ENCODE measurements at places on chromosomes 13 and 19. TPM values are rescaled to one million over a fixed set of nuclear protein-coding genes. Genes with fewer than 3 reads are reported as not detected.

- DNase-seq, result no peak
Measured at GRCh38 chr19:30318936-30319335, 53.2 kb upstream of the ZNF536 start.

Gene CNN1
- 3.0 TPM for polyA plus RNA-seq

Gene KCNRG
- polyA plus RNA-seq, result 2.1 TPM

DNA sequence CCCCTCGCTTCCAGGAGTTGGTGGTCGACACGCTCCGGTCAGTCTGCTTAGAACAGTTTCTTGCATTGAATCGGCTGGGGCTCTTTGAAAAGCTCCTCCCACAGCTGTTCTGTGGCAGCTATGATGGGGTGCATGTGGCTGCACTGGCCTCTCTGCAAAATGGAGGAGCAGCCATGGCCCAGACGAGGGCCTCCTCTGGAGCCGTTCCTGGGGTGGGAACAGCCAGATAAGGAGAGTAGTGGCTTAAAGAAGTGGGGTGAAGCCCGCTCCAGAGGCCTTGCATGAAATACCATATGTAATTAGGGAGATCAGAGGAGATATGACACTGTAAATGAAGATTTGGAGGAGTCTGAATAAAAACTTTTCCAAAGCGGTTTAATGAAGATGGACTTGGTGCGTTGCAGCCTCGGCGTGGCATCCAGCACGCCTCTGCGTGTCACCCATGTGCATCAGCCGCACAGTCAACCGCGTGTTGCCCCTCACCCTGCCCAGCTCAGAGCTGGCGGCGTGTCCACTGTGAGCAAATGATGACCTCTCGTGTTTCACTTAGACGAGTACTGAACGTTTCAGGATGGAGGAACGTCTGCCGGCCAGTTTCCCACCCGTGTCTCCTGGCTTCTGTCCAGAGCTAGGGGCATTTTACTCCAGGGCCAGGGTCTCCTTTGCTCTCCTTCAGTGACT is 199.2 kb downstream of the TEX29 start:
- DNase-seq, result no peak

DNA sequence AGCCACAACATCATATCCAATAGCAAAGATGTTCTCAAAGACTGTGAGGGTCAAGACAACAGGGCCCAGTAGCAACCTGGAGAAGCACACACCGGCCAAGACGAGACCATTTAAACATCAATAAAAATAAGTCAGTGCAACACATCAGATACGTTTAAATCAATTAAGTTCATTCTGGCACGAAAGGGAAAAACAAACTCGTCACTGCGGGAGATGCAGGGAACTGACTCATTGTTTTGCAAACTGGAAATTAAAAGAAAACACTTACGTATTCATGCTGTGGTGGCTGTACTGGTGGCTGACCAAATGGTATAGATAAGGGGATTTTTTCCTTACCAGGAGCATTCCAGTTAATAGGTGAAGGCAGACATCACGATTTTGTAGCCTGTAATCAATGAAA is 26.3 kb upstream of the SLC15A1 start:
- no peak for DNase-seq

DNA sequence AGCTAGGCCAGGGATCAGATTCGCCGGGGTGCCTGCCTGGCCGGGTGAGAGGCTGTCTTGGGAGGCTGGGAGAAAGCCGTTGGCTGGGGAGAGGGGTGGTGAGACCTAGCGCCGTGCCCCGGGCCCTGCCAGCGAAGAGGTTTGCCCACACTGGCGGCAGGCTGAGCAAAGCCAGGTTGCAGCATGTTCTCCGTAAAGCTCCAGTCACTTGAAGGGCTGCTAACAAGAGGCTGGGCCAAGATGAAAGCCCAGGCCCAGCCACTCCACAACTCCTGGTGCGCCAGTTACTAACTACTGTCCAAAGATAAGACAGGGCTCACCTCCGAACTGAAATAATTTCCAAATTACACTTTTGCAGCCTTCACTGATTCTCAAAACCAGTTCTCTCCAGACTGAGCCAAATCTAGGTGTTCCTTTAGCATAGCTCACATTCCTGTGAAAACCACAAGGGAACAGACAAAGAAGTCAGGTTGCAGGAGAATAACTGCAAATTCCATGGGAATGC is 16.3 kb downstream of the ELAVL1 start:
- DNase-seq, result no peak

Gene NTN5
- polyA plus RNA-seq, result 1.1 TPM

GRCh38 chr19:18251587-18252369 is 22.5 kb downstream of the IQCN start:
- DNase-seq, result peak; percentile 70

GRCh38 chr13:83692800-83693199 is 189.5 kb downstream of the SLITRK1 start:
- DNase-seq, result no peak

DNA sequence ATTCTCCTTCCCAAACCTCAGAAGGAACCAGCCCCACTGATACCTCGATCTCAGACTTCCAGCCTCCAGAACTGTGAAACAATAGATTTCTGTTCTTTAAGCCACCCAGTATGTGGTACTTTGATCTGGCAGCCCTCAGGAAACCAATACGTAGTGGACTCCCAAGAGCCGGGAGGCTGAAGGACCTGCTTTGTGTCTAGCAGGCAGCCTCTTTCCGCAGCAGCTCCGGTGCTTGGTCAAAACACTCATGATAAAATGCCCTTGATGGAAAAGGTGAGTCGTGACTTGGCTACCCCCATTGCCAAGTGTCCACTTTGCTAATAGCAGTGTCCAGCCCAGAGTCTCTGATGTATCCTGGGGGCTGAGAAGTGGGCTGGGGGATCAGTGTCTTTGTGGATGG is 158.8 kb upstream of the TMTC4 start:
- DNase-seq, result no peak

DNA sequence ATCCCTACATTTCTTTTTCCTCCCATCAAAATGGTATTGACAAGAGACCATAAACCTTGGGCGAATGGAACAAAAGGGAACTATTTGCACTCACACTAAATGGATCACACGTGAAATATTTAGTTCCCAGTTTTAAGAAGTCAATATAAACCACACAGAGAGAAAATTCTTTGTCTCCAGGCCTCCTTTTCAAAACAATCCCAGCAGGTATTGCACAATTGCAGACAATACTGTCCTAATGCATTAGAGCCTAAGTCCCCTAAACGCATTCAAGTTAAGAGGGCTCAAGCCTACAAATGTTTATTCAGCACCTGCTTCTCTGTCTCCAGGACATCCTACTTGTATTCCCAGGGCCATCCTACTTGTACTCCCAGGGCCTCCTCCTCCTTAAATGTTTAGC is 1.3 kb upstream of the B3GLCT start:
- no peak for DNase-seq

- DNase-seq, result no peak
Measured at GRCh38 chr19:53594811-53595509, 36.8 kb upstream of the DPRX start.

DNA sequence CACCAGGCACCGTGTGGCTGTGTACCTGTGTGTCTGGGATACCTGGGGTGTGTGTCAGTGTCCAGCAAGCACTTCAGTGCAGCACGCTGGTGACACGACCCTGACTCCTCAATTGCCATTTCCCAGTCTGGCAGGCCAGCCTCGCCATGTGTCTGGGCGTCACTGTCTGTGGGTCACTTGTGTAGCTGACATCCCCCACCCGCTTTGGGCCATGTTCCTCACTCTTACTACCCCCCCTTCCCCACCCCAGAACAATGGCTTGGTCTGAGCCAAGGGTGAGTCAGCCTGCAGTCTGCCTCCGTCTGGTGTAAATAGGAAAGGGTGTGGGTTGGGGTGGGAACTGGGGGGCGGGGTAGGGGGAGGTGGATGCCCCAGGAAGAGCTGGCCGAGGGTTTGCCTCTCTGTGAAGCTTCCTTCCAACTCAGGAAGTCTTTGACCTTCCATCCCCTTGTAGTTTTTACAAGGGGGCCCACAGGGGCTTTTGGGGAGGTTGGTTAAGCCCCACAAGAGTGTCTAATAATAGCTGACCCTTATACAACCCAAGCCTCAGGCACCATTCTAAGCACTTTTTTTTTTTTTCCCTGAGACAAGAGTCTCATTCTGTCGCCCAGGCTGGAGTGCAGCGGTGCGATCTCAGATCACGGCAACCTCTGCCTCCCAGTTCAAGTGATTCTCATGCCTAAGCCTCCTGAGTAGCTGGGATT is 17.6 kb downstream of the NOVA2 start:
- DNase-seq, result no peak

Gene LYPD3
- 1.1 TPM for polyA plus RNA-seq

Gene SYNGR4
- polyA plus RNA-seq, result not detected

Gene FRY
- polyA plus RNA-seq, result 49.9 TPM

DNA sequence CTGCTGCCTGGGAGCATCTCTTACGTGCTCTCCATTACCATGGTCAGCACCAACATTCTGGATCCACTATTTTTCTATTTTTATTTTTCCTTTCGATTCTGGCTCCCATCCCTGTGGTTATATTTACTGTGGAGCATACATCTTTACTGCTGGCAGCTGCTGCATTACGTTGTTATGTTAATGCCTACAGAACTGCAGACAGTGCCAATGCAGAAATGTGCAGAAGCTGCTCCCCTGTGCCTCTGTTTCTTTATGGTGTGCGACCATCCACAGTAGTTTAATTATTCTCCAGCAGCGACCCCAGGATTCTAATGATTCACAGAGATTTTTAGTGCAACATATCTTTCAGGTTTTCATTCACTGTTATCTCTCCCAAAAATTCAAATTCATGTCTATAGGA is 911.7 kb upstream of the SLITRK6 start:
- no peak for DNase-seq

DNA sequence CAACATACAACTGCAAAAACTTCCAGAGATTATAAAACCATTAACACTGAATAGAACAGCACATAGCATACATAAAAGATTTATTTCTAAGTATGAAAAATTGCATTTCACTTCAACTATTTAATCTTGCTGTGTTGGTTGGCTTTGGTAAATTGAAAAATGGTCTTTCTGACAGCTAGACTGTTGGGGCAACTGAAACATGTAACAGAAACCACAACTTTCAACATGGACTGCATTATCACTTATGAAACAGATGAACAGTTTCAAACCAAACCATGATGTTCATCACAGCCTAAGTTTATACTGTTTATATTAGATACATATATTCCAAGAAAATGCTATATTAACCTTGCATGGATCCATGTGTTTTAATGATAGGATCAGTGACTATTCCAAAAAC is 324.1 kb upstream of the PCDH9 start:
- DNase-seq, result no peak

Gene FGF21
- not detected for polyA plus RNA-seq

DNA sequence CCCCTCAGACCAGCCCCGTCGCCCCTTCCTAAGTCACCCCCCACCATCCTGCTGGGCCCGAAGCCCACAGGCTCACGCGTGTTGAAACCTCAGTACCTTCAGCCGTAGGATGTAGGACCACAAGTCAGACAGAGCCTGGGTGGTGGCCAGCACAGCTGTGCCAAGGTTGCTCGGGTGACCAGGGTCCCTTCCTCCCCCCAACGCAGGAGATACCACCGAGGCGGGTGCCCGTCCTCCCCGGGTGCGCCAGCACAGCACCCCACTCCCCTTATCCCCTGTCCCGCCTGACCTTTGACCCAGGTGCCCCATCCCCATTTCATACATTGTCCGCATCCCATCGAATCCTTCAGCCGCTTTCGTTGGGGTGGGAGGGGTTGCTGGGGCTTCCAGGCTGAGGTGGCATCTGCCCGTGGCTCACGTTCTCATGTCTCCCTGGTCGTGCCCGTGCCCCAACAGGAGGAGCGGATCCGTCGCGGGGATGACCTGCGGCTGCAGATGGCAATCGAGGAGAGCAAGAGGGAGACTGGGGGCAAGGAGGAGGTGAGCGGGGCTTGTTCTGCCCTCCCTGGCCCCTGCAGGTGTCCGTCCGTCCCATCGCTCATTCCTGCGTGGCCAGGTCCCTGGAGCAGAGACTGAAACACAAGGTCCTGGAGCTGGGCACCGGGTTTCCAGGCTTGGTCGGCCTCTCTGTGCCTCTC is 14.5 kb downstream of the EPN1 start:
- DNase-seq, result no peak

GRCh38 chr13:98549728-98550317 is 27.1 kb downstream of the STK24 start:
- DNase-seq, result no peak

- DNase-seq, result peak; percentile 11
Measured at GRCh38 chr13:39895254-39895653, 239.8 kb downstream of the COG6 start.

Gene PEX11G
- 4.3 TPM for polyA plus RNA-seq

- no peak for DNase-seq
Measured at GRCh38 chr19:6392221-6393073, 517 bp downstream of the GTF2F1 start.

GRCh38 chr13:106522898-106523525 is 12.4 kb downstream of the EFNB2 start:
- DNase-seq, result no peak

DNA sequence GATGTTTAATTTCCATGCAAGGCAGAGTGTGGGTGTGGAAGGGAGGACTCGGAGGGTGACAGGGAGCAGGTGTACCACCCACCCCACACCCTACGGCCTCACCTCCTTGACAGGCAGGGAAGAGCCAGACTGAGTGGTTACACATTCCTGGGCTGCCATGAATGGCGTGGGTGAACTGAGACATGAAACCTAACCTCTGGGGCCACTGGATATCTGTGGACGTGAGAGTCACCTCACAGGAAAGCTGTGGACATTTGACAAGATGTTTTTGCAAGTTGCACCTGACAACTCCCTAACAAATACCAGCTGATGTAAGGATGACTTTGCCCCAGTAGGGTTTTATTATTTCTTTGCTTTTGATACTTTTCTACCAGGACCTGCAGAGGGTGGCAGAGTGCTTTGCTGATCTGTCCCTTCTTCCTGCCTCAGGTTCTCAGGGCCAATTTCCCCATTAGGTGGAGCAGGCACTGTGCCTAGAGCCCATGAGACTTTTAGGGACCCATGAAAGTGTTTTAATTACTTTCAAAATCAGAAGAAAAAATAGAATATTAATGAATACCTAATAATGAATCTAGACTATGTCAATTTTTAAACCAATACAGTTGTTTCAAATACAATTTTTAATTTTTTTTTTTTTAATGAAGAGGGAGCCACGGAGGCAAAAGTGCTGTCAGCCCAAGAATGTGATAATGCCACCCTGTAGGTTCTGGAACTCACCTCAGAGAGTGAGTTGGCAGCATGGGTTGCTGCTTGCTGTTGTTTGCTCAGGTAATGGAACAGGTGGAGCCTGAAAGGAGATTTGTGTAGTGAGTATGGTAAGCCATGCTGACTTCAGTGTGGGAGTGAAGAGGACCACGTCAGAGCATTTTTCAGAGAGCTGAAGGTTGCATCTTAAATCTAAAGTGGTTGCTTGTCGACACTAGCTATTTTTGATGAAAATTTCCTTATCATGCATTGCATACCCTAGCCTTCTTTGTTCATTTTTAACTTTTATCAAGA is 58.0 kb upstream of the CYSLTR2 start:
- DNase-seq, result peak; percentile 62

- peak; percentile 21 for DNase-seq
Measured at GRCh38 chr19:41641879-41642485, 15.1 kb upstream of the CEACAM4 start.

GRCh38 chr13:83815598-83815997 is 66.7 kb downstream of the SLITRK1 start:
- DNase-seq, result no peak

Gene ZNF439
- 34.7 TPM for polyA plus RNA-seq
